Stomach (tissue), 19 donors: ENCODE measurements at places on chromosomes 3 and 15.
A peak's percentile ranks its signal among the peaks of the same experiment; 100 is the strongest.

DNA sequence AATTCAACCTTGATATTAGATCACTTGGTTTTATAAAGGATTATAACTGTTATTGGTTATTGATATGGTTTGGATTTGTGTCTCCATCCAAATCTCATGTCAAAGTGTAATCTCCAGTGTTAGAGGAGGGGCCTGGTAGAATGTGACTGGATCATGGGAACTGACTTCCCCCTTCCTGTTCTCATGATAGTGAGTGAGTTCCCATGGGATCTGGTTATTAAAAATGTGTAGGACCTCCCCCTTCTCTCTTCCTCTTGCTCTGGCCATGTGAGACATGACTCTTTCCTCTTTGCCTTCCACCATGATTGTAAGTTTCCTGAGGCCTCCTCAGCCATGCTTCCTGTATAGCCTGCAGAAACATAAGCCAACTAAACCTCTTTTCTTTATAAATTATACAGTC is 136.0 kb upstream of the UBE2E2 start:
- no peak for DNase-seq

GRCh38 chr15:66883284-66883911 is 181.4 kb downstream of the SMAD6 start:
- DNase-seq, result peak; percentile 86

GRCh38 chr15:82624008-82624407 is 23.2 kb downstream of the CPEB1 start:
- DNase-seq, result peak; percentile 17

- DNase-seq, result no peak
These were observed 35.9 kb downstream of the SLC12A1 start for GRCh38 chr15:48242015-48242414.

DNA sequence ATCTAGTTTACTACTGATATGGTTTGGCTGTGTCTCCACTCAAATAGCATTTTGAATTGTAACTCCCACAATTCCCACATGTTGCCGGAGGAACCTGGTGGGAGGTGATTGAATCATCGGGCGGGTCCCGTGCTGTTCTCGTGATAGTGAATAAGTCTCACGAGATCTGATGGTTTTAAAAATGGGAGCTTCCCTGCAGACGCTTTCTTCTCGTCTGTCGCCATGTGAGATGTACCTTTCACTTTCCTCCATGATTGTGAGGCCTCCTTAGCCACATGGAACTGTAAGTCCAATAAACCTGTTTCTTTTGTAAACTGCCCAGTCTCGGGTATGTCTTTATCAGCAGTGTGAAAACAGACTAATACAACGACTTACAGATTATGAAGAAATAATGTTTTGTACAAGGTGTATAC is 35.6 kb upstream of the PYDC2 start:
- DNase-seq, result no peak

GRCh38 chr3:144275005-144275404 is 303.4 kb downstream of the DIPK2A start:
- no peak for DNase-seq

DNA sequence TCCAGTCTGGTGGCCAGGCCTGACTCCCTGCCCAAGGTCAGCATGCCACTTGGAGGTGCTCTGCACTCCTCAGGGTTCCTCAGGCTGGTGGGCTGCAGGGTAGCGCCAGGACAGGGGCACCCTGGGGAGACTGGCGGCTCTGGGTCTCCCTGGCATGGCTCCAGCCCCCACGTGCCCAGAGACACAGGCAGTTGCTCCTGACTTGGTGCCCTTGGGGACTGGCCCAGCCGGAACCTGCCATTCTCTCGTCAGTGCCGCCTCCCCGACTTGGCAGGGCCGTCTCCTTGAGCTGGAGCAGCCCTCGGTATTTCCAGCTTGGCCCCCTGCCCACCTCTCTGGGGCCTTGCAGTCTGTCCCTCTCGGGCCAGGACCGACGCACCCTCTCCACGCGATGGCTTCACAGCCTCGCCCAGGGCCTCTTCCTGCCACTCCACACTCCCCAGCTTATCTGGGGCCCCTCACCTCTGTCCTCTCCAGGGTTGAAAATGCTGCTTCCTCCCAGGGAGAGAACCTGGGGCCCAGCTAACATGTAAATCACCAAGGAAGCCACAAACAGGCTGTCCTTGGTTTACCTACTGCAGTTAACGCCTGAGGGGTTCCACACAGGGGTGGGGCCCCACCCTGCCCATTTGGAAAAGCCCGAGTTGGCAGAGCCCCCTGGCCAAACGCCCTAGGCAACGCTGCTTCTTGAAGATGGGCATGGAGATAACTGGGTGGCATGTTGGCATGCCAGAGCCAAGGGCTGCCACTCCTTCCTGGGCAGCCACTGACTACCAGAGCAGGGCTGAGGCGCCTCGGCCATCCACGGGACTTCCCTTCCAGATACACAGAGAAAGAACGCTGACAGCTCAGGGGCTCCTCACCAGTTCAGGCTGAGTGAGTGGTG is 61.4 kb downstream of the SMAD6 start:
- DNase-seq, result peak; percentile 87

GRCh38 chr3:184277366-184277765 is 1.5 kb downstream of the ECE2 start:
- DNase-seq, result no peak

DNA sequence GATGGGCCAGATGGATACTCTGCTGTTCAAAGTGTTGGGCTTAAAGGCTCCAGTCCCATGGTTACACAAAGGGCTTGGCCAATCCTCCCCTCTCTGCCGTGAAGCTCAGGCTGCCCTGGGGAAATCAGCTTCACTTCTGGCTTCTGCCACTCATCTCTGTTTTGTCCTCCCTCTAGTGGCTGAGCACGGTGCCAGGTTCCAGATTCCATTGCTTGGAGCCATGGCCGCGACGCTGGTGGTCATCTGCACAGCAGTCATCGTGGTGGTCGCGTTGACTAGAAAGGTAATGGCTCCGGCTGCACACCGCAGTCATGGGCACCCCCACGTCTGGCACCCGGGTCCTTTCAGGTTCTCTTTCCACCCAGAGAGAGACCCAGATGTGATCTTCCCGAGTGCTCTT is 5.6 kb downstream of the TIGIT start:
- no peak for DNase-seq

DNA sequence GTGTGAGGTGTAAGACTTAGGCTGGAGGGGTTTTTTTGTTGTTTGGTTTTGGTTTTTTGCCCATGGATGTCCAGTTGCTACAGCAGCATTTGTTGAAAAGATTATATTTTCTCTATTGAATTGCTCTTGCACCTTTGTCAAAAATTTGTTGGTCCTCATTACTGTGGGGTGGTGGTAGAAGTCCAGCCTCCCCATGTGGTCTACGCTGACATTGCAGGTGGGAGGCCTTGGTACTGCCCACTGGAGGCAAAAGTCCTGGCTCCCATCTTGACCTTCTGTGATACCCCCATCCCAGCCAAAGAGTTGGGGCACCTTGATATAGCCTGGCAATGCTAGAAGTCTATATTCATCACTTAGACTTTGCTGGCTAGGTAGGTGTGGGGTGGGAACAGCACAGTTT is 5.4 kb upstream of the RAB6B start:
- no peak for DNase-seq

DNA sequence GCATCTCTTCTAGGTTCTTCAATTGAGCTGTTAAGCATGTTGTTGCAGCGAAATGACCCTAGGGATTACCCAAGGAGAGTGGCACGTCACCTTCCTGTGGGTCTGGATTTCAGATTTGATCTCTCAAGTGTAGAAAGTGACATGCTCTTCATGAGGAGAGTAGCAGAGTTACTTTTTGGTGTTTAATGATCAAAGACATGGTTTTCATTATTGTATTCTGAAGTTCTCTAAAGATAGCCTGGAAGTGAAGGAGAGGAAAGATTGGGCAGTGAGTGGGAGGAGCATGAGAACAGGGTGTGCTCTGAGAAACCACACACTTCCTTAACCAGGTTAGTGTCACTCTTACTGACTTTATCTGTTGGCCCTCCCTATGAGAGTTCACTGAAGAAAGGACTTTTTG is 153.6 kb downstream of the AKAP13 start:
- DNase-seq, result peak; percentile 60
